Stimulated activated CD4-positive, alpha-beta T cell treated with anti-CD3 and anti-CD28 coated beads, Interleukin-1b, Interleukin-23, amount 100 ng/mL, for 1 hour (primary cell): ENCODE measurements at places on chromosomes 5 and 9.

GRCh38 chr5:123783421-123783820 lies 271.4 kb downstream of the CSNK1G3 start:
- no peak for DNase-seq

DNA sequence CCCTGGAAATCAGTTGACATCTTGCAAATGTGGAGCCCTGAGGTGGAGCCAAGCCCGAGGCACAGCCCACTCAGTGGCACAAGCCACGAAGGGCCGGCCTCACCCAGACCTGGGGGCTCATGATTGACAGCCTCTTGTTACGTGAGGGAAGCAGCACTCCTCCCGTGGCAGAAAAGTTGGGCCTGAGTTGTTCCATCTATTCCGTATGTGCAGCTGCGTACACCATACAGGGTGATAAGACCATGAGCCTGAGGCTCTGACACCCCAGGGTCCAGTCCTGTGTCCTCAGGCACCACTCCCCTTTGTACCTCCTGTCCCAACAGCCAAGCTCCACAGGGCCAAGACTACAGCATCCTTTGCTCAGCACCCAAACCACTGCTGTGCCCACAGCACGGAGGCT lies 1.9 kb upstream of the ORM2 start:
- no peak for DNase-seq

- no peak for DNase-seq
Measured at GRCh38 chr5:135545099-135545498, 9.3 kb upstream of the NEUROG1 start.

DNA sequence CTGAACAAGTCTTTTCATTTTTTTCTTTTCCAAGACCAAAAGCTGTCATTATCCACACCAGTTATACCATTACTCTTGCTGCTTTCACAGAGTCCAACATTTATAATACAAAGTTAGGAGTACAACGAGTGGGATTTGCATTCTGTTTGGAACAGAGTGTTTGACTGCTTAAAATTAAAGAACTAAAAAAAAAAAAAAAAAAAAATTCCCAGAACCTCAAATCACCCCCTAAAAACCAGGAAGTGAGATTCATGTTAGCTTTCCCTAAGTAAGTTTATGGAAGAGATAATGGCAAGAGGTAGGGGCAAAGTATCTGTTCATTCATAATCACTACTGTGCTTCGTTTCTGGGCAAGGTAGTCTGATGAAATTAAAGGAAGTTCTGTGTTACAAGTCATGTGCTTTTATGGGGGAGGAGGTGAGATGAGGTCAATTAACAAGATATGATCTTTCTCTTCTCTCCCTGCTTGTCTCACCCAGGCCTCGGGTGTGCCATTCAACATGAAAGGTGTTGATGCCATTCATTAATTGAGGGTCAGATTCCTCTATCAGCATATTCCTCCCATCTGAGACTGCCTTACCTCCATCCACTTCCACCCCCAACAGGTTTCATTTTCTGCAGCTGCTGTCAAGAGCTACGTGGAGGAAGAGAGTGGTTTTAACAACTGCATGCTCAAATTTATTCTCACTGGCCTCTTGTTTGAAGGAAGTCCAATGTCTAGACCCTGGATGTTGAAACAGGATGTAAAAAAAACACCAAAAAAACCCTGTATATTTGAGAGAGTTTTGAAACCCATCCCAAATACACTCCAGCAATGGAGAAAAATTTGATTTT lies 58.1 kb downstream of the MARCHF3 start:
- no peak for DNase-seq

GRCh38 chr9:26760675-26761074 lies 131.9 kb downstream of the CAAP1 start:
- no peak for DNase-seq

DNA sequence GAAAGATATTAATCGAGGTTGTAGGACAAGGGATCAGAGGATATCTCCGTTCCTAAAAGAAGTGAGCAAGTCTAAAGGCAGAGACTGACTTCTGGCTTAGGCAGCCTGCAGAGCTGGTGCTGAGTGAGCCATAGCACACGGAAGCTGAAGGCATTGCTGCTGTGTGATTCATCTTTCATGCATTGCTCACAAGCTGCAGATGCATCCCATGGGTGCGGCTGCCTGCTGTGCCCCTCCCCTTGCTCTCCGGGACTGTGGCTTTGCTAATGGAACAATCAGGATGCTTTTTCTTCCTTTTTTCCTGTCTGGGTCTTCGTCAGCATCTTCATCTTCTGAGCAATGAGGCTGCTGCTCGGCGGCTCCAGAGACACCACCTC lies 341.4 kb downstream of the DIRAS2 start:
- no peak for DNase-seq

DNA sequence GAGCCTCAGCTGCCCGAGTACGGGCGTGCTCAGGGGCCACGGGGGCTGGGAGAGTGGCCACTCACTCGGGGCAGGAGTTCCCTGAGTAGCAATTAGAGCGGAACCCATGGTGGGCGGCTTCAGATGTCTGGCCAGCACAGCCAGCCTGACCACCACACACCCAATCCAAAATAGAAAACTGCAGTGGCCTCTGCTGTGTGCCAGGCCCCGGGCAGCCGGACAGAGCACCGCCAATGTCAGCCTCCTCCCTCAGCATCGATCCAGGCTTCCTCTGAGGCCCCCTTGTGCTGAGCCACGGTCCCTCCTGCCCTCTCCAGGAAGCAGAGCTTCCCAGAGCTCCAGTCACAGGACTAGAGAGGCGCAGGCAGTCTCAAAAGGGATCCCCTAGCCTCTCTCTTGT lies 2.7 kb downstream of the ADAMTS2 start:
- DNase-seq, result no peak

- DNase-seq, result no peak
Measured at GRCh38 chr5:1867114-1867814, 15.5 kb downstream of the IRX4 start.

DNA sequence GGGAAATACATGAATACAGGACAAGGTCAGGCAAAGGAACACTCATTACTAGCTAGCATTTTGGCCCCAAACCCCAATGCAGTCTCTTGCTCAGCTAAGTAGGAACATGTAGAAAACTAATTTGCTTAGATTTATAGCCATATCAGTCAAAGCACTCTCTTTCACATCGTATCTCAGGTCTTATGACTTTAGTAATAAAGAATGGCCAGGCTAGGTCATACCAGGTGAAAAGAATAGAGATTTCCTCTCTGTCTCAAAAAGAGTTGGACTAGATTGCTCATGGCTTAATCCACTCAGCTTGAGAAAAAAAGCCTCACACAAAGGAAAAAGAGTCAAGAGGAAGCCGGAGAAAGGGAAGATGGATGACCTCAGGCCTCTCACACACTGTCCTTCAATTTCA lies 772.7 kb upstream of the SEMA6A start:
- DNase-seq, result no peak
